Central memory CD8-positive, alpha-beta T cell (primary cell): ENCODE measurements at places on chromosomes 13 and 19.

- no peak overlapping the region for H3K27ac ChIP-seq
- H3K36me3 ChIP-seq = no peaks in the 10 kb centered on the region
- H3K4me1 ChIP-seq = no peaks in the 10 kb centered on the region
- no peaks in the 10 kb centered on the region for H3K27me3 ChIP-seq
- no peak for DNase-seq
- H3K4me3 ChIP-seq = no peak overlapping the region
These were observed 12.9 kb upstream of the CXCL17 start for GRCh38 chr19:42455621-42456081.

DNA sequence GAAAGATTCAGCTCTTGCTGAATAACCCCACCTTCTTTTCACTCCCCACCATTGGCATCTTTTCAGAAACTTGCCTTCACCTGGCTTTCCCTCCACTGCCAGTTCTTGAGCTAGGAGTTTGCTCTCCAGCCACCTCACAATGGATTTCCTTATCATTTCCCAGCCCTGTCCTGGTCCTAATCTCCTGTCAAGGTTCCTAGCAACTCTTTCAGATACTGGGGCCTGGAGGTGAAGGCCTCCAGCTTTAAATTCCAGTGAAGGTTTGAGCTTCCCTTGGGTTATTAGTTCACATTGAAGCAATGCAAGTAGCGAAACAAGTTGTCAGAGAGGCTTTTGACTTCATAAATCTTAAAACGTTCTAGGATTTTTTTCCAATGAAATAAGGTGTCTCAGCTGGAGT, 320.8 kb upstream of the MAB21L1 start:
- H3K27ac ChIP-seq = no peak overlapping the region
- no peaks in the 10 kb centered on the region for H3K27me3 ChIP-seq

GRCh38 chr19:41702171-41702651, 6.2 kb upstream of the CEACAM5 start:
- no peaks in the 10 kb centered on the region for H3K36me3 ChIP-seq
- peaks cover 6% of the 10 kb centered on the region for H3K4me1 ChIP-seq
- H3K4me3 ChIP-seq = no peak overlapping the region
- no peak overlapping the region for H3K27ac ChIP-seq

DNA sequence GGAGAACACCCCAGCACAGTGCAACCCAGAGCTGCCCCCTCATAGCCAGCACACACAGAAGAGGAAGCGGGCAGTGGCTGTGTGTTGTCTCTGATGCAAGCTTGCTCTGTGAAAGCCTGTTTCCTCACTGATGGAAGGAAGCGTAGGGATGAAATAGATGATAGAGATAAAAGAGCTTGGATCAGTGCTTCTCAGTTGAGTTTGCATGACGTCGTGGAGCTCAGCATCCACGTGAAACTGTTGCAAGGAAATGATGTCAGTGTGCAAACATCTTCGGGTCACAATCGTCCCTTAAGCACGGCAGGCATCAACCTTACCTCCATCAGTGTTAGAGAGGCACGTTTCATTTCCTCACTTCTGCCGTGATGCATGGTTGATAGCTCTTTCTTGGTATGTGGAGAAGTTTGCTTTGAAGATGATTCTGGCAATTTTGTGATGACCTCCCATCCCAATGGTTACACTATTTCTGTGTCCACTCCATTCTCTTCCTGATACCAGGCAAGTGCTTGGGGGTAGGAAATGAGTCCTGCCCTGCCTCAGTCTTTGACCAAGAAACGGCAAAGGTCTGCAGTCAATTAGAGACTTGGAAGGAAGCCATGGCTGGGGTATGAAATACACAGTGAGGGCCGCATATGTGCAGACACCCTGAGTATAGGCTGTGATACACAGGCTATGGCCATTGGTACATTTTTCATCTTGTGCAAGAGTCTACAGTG, 183.0 kb downstream of the ZNF536 start:
- no peak overlapping the region for H3K27ac ChIP-seq
- peaks cover 27% of the 10 kb centered on the region for H3K27me3 ChIP-seq
- no peaks in the 10 kb centered on the region for H3K36me3 ChIP-seq
- H3K4me3 ChIP-seq = no peak overlapping the region
- no peaks in the 10 kb centered on the region for H3K4me1 ChIP-seq

- no peak overlapping the region for H3K4me3 ChIP-seq
- no peaks in the 10 kb centered on the region for H3K36me3 ChIP-seq
- H3K4me1 ChIP-seq = no peaks in the 10 kb centered on the region
- peaks cover 6% of the 10 kb centered on the region for H3K27me3 ChIP-seq
- DNase-seq = no peak
These were observed 121.3 kb downstream of the COL4A1 start for GRCh38 chr13:110185696-110186095.

DNA sequence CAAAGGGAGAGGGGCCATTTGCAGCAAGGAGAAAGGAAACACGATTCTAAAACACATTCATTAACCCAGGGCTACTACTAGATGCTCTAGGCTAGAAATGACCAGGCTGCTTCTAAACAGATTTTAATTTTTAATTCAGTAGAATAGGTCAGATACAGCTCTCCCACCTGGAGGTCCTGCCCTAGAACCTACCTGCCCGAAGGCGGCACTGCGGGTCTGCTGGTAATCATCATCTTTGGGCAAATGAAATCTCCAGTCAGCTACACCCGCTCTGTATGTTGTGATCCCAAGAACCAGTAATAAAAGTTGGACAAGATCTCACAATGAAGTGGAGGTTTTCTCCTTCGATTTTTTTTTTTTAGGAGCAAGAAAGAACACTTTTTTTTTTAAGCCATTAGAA, 345.3 kb downstream of the ENOX1 start:
- peaks cover 51% of the 10 kb centered on the region for H3K27me3 ChIP-seq
- H3K4me3 ChIP-seq = no peak overlapping the region
- no peak for DNase-seq
- H3K27ac ChIP-seq = no peak overlapping the region
- H3K4me1 ChIP-seq = no peaks in the 10 kb centered on the region

GRCh38 chr13:102682727-102683126, 12.1 kb downstream of the METTL21C start:
- no peaks in the 10 kb centered on the region for H3K27me3 ChIP-seq
- peaks cover 12% of the 10 kb centered on the region for H3K4me1 ChIP-seq
- no peak overlapping the region for H3K27ac ChIP-seq
- H3K36me3 ChIP-seq = peaks cover 19% of the 10 kb centered on the region
- DNase-seq = no peak

- DNase-seq = no peak
- H3K4me3 ChIP-seq = no peak overlapping the region
- H3K4me1 ChIP-seq = no peaks in the 10 kb centered on the region
- H3K36me3 ChIP-seq = no peaks in the 10 kb centered on the region
- no peaks in the 10 kb centered on the region for H3K27me3 ChIP-seq
These were observed 862.1 kb upstream of the MIR17HG start for GRCh38 chr13:90485436-90485835.

GRCh38 chr13:48333976-48334375, 30.4 kb downstream of the RB1 start:
- H3K4me1 ChIP-seq = peaks cover 11% of the 10 kb centered on the region
- DNase-seq = no peak
- peaks cover 1% of the 10 kb centered on the region for H3K36me3 ChIP-seq

GRCh38 chr13:100790405-100790804, 115.8 kb upstream of the TMTC4 start:
- H3K27me3 ChIP-seq = peaks cover 62% of the 10 kb centered on the region
- no peak for DNase-seq
- H3K4me3 ChIP-seq = no peak overlapping the region
- H3K27ac ChIP-seq = no peak overlapping the region
- H3K36me3 ChIP-seq = no peaks in the 10 kb centered on the region

DNA sequence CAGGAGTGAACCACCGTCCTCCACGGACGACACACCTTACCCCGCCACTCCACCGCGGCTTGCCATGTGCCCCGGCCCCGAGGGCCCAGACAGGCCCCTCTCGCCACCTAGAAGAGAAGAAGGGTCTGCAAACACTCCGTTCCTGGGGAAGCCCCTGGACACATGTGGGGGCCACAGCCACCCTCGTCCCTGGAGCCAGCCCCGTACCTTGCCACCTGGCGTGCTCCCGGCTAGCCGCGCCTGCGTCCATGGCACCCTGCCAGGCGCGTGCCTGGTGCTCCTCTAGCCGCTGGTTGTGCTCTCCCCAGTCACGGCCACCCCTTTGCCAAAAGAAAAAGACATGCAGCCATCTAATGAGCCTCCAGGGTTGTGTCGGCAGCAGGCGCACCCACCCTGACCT, 19.9 kb upstream of the TINCR start:
- no peak overlapping the region for H3K4me3 ChIP-seq
- peaks cover 60% of the 10 kb centered on the region for H3K36me3 ChIP-seq
- DNase-seq = no peak
- H3K27ac ChIP-seq = no peak overlapping the region
- peaks cover 5% of the 10 kb centered on the region for H3K4me1 ChIP-seq

DNA sequence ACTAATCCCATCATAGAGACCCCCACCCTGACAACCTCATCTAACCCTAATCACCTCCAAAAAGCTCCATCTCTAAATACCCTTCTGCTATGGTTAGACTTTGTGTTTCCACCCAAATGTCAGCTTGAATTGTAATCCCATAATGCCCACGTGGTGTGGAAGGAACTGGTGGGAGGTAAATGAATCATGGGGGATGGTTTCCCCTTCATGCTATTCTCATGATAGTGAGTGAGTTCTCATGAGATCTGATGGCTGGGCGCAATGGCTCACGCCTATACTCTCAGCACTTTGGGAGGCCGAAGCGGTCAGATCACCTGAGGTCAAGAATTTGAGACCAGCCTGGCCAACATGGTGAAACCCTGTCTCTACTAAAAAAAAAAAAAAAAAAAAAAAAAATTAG, 2.6 kb downstream of the VMAC start:
- no peak for DNase-seq
- H3K4me3 ChIP-seq = peak overlapping the region; percentile 23
- no peak overlapping the region for H3K27ac ChIP-seq

- no peaks in the 10 kb centered on the region for H3K27me3 ChIP-seq
- no peak overlapping the region for H3K27ac ChIP-seq
- DNase-seq = no peak
- H3K4me1 ChIP-seq = peaks cover 36% of the 10 kb centered on the region
- H3K4me3 ChIP-seq = no peak overlapping the region
- H3K36me3 ChIP-seq = no peaks in the 10 kb centered on the region
These were observed 405.7 kb downstream of the KCNRG start for GRCh38 chr13:50420718-50421472.

DNA sequence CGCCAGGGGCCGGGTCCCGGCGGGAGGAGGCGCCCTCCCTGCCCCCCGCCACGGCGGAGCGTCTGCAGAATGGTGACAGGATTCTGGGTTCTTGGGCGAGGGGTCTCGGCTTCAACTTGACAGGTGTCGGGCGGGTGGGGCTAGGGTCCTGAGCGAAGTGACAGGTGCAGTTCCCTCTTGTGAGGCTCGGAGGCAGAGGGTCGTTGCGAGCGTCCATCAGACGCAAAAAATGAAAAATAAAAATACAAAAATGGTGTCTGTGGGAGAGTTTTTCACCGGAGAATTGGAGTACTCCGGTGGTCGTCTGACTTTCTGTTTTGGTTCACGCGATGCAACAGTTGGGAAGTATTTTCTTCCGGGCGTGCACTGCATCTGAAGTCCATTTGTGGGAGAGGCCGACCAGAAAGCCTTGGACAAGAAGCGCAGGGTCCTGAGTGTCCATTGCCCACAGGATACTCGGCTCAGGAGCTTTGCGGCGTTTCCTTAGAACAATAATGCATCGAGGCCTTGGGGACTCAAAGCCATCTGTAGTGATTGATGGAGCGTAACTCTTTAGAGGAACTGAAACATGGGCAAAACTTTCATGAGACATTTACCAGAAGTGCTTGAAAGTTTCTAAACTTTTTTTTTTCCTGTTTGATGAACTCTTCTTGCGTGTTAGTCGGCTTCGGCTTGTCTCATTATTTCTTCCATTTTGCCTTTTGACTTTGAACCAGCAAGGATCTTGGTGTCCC, 759 bp downstream of the RB1 start:
- H3K27me3 ChIP-seq = no peaks in the 10 kb centered on the region
- peak overlapping the region; percentile 95 for H3K27ac ChIP-seq

DNA sequence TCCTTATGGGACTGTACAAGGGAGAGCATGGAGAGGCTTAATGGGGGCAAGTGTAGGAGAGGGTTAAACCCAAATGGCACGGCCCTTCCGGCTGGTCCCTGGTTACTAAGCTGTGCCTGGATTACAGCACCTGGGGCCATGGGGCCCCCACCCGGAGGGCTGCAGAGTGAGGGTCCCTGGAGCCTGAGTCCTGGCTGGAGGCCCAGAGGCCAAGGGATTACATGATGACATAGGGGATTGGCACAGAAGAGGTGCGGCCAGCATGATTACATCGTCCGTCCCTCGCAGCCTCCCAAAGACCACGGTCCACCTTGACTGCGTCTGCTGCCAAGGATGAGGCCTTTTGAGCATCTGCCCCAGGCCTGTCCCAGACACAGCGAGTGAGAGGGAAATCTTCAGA, 149.4 kb downstream of the URI1 start:
- no peaks in the 10 kb centered on the region for H3K36me3 ChIP-seq
- no peaks in the 10 kb centered on the region for H3K4me1 ChIP-seq
- H3K27ac ChIP-seq = no peak overlapping the region
- DNase-seq = no peak
- peaks cover 28% of the 10 kb centered on the region for H3K27me3 ChIP-seq

GRCh38 chr19:5987077-5987818, 9.3 kb upstream of the RANBP3 start:
- peak overlapping the region; percentile 32 for H3K27ac ChIP-seq
- DNase-seq = peak; percentile 47
- H3K4me3 ChIP-seq = peak overlapping the region; percentile 71
- H3K27me3 ChIP-seq = no peaks in the 10 kb centered on the region
- H3K36me3 ChIP-seq = peaks cover 3% of the 10 kb centered on the region

- H3K4me3 ChIP-seq = no peak overlapping the region
- peaks cover 68% of the 10 kb centered on the region for H3K36me3 ChIP-seq
- H3K4me1 ChIP-seq = peaks cover 45% of the 10 kb centered on the region
- no peak for DNase-seq
These were observed 6.9 kb downstream of the SUGP2 start for GRCh38 chr19:19026299-19026971.

DNA sequence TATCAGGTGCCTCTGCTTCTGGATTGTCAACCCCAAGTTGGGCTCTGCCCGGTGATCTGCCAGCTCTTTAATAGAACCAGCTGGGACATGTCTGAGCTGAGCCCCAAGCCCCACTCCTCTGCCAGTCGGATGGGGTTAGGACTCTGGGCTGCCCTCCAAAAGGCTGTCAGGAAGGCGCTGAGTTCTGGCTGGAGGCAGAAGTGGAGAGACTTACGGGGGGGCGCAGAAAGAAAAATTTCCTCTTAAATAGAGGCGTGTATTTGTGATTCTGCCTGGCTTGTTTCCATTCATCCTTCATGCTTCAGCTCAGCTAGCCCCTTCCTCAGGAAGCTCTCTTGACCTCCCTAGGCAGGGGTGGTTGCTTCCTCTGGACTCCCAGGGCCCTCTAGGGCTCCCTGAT, 985 bp upstream of the KCNK6 start:
- H3K4me1 ChIP-seq = peaks cover 57% of the 10 kb centered on the region
- no peaks in the 10 kb centered on the region for H3K27me3 ChIP-seq
- H3K4me3 ChIP-seq = peak overlapping the region; percentile 41
- H3K27ac ChIP-seq = peak overlapping the region; percentile 73
- H3K36me3 ChIP-seq = peaks cover 13% of the 10 kb centered on the region
